ENCODE measurements at places on chromosomes 7 and 10.

GRCh38 chr7:115561335-115562110 is 469.0 kb downstream of the TFEC start:
- peak; percentile 75 for DNase-seq

GRCh38 chr7:155490697-155491628 is 33.0 kb downstream of the EN2 start:
- no peak for DNase-seq

GRCh38 chr7:54915870-54916598 is 102.8 kb upstream of the EGFR start:
- DNase-seq: no peak

- no peak for DNase-seq
Measured at GRCh38 chr7:80821771-80822319, 97.0 kb downstream of the SEMA3C start.

- DNase-seq: no peak
Measured at GRCh38 chr7:126361183-126361582, 891.6 kb downstream of the GRM8 start.

All from A172 (cell line).